ENCODE measurements at places on chromosomes 1 and 21.

DNA sequence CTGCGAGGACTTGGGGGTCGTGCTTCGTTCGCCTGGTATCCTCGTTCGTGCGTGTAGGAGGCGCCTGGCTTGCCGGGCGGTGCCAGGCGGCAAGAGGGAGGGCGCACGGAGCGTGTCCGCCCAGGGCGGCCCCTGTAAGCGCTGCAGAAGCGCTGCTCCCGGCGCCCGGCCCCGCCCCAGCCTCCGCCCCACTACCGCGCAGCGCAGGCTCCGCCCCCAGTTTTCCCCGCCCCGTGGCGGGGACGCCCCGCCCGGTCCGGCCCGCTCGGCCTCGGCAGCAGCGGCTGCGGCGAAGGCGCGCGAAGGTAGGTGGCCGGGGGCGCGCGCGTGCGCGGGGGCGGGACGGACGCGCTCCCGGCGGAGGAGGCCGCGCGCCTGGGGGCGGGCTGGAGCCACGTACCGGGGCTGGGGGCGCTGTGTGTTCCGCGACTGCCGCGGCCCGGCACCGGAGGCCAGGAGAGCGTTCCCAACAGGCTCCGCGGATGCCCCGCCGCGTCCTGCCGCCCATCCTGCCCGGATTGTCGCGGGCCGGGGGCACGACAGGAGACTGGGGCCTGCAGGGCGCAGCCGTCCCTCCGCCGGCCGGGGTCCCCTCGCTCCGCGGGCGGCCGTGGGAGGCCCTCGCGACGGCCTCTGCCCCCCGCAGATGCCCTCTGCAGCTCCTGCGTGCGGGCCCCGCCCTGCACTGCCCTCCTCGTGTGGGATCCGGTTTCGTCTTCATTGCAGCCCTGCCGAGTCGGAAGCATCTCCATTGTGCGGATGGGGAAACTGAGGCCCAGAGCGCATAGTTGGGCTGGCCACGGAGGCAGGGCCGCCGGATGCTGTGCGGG is 7.7 kb upstream of the CROCC start:
- peak; percentile 84 for DNase-seq

DNA sequence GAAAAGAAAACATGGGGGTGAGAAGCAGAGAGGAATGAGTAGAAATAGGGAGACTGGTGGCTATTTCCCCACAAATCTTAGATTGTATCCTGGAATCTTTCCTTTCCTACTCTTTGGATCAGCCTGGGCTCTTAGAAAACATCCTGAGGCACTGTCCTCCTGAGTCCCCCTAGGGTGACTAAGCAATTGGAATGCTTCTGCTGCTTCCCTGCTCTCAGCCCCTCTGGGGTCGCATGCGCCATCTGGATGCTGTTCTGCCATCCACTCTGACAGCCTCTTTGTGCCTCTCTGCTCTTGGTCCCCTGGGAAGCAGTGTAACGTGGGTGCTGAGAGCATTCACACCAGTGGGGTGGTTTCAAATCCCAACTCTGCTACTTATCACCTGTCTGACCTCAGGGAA is 443.0 kb downstream of the SIPA1L2 start:
- no peak for DNase-seq

DNA sequence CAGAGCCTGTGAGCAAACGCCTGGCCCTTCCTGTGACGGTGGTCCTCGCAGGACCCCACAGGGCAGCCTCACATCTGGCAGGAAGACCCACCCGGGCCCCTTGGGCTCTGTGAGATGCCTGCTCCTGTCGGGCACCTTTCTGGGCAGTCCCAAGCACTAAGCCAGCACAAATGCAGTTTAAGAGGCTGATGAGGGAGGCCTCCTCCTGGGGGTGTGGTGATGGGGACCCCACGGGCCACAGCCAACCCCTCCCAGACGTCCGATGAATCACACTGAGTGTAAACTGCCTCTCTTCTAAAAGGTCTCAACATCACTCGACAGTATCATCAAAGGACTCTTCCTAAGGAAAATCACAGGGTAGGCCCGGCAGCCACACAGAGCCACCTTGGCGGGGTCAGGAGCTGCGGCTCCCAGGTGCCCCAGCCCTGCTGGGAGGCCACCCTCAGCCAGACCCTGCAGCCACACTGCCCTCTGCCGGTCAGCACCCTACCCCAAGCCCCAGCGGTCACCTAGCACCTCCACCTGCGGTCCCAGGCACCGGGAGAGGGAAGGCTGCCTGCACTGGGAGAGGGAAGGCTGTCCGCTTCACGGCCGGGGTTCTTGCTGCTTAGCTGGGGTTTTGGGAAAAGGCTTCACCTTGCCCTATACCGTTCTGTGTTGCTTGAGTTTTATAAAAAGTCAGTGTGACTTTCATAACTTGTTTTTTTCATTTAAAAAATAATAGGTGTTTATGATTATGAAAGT is 3.9 kb upstream of the PRKCZ start:
- peak; percentile 42 for DNase-seq

- DNase-seq: no peak
These were observed 16.0 kb upstream of the ID3 start for GRCh38 chr1:23575226-23575810.

GRCh38 chr1:199684686-199685273 is 342.7 kb upstream of the NR5A2 start:
- DNase-seq: no peak

DNA sequence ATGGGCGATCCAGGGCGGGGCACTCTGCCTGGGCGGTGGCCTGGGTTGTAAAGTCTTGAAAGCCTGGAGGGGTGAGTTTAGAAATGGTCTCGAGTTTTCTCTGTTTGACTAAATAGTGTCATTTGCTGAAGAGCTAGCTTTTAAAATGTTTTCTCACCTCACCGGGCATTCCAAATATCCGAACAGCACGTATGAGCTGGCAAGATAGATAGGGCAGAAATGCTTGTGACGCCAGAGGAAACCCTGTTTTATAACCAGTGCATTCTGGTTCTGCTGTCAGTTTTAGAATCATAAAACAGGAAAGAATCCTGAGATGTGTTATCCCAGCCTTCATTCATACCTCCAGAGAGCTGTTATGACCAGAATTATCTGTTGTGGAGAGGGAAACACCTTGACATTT is 725 bp downstream of the RTCA start:
- no peak for DNase-seq

DNA sequence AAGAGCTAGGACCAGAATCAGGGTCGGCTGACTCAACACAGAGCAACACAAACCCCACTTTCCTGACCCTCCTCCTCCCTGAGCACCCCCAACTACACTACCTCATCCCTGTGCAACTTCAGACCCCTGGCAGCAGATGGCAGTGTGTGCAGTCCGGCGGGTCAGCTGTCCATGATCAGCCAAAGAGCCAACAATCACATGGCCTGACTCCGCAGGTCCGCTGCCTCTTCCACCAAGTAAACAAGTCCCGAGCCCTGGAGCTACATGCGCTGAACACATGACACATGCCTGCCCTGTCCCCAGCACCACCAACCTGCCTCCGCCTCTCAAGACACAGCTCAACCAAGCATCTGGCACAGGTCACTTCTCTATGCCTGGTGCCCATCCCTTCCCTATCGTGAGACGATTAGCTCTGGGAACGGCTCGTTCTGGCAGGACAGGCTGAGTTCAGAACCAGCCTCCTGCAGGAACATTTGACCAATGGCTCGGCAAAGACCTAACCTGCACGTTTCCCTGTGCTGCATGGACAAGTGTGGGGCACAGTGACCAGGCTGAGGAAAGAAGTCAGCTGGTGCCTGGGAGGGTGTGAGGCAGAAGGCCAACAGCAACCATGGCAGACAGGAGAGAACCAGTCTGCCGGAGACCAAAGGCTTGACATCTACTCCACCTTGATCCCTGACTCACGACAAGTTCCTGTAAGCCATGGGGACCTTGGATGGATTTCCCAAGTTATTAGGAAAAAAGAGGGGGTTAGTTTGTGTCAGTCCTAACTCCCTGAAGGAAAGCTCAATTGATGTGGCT is 60.3 kb downstream of the CD46 start:
- no peak for DNase-seq

GRCh38 chr1:234127026-234127671 is 222.7 kb downstream of the SLC35F3 start:
- DNase-seq: no peak

GRCh38 chr1:211606914-211607753 is 28.2 kb upstream of the SLC30A1 start:
- no peak for DNase-seq

DNA sequence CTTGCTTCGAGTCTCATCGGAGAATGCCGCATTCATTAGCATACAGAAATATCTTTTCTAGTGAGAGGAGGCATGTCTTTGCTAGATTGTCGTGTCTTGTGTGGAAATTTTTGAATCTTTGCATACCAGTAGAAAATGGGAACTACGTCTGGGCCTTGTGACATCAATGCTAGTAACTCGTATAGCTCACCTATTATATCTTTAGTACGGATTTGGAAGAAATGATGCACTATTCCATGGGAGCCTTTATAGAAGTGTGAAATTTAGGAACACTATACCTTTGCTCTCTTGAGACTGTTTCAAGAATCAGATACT is 835 bp downstream of the UHMK1 start:
- no peak for DNase-seq

DNA sequence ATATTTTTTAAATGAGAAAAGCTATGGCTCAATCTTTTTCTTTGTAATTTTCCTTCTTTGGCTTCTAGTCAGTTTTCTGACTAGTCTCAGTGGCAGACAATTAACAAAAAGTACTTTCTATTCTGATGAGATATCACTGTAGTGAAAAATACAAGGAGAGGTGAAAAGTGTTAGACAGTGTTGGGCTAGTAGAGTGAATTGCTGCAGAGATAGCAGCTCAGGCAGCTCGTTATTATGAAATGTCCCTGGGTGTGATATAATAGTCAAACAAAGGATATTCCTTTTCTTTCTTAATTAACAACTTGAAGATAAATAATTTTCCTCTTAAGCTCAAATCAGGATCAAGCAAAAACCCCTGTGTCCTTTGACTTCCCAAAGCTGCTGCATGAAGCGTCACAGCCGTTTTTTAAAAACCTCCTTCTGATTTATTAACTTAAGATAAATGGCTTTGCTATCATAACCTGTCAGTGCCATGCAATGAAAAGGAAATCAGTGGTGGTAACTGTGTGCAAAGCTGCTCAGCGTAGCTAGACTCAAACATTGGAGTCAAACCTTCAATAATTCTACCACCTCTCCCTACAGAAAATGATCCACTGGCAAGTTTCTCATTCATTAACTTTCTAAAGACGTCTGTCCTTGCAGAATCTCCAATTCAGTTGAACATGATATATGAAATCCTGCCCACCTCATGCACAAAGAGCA is 646.6 kb upstream of the PTBP2 start:
- no peak for DNase-seq

DNA sequence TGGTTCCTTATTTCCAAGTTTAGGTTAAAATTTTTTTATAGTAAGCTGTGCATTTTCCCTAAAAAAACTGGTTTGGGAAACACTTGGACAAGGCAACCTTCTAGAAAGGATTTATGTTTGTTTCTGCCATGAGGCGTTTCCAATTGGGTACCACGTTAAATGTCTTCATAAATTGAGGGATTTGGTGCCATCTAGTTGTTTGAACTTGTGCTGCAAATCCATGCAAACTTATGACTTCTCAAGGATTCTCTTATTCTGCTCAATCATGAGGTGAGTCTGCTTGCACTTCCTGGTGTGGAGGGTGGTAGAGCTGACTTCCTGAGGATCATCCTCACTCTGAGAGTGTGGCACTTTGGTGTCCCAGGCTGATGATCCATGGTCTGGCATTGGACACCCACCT is 123.3 kb downstream of the PCNX2 start:
- DNase-seq: no peak

DNA sequence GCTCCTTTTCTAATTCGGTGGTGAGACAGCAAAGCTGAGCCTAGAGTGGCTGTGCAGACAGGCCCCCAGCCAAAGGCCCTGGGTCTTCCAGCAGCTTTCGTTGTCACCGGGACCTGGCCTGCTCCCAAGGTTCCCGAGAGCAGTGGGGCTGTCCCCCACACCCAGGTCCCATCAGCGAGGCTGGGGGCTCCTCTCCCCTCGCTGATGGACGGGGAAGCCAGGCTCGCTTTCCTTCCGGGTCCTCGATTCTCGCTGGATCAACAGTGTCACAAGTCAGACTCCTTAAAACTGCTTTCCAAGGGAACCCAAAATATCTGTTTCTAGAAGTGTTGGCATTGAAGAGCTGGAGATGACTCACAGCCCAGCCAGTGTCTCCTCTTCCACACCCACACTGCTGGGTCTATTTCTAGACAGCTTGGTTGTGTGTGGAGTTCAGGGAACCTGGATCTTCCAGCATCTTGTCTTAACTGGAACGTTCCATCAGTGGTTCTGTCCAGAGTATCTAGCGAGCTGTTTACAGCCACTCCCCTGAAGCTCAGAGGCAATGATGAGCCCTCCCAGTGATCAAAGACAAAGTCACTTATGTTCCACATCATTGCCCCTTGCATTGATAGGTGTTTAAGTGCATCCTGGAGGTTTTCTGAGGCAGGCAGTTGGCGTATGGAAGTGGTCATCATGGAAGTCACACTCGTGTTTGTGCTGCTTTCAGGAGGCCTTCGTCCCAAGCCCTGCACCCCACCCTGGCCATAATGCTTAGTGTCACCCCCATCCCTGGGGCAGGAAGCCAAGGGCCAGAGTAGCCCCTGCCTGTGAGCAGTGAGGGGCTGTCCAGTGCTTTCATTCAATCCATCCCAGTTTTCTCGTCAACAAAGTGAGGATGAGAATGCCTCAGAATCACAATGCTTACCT is 35.2 kb downstream of the RRP1 start:
- DNase-seq: no peak

DNA sequence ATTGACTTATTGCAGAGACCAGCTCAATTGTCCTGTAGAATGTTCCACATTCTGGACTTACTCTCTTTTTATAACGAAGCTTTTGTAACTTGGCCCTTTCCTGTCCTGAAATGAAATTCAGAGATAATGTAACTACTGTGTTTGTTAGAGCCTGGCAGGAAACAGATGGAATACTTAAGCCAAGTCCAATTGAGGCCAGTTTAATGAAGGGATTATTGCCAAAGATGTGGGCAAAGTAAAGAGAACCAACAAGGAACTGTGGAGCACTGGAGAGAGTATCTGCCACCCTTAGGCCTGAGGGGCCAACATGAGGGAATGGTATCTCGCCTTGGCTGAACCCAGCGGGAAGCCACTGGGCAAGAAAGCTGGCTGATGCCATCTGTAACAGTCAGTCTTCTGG is 32.9 kb downstream of the MFSD2A start:
- DNase-seq: no peak

- no peak for DNase-seq
These were observed 23.3 kb upstream of the LYPD8 start for GRCh38 chr1:248778906-248779305.

DNA sequence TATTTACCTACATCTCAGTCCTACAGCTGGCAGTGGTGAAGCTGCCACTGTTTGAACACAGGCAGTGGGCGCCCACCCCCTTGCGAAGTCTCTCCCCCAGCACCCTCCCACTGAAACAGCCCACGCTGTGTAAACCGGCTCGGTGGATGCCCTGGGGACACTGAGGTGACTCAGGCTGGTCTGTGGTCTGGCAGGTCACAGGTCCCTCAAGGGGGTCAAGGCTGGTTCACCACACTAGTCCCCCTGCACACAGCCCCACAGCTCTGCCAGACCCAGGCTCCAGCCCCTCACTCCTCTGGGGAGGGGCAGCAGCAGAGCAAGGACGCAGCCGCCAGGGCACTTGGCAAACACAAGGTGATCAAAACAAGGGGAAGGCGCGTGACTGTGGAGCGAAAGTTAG is 7.6 kb downstream of the CHD5 start:
- no peak for DNase-seq
